ENCODE measurements at places on chromosomes 5 and 9. TPM values are rescaled to one million over a fixed set of nuclear protein-coding genes. Genes with fewer than 3 reads are reported as not detected.

DNA sequence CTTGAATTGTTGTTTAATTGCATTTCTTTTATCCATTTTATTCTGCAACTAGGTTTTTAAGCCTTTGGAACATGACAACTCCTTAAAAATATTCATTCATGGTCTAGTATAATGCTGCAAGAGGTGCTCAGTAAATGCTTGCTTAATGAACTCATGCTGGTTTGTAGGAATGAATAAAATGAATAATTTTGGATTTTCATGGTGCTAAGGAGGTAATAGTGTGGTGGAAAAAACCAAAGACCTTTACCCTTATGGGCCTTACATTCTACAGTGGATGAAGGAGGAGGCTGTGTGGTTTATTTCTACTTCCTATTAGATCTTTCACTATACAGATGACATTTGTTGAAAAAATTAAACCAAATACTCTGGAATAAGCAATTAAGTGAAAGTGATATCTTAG is 43.4 kb downstream of the LRRTM2 start:
- no peak for DNase-seq

DNA sequence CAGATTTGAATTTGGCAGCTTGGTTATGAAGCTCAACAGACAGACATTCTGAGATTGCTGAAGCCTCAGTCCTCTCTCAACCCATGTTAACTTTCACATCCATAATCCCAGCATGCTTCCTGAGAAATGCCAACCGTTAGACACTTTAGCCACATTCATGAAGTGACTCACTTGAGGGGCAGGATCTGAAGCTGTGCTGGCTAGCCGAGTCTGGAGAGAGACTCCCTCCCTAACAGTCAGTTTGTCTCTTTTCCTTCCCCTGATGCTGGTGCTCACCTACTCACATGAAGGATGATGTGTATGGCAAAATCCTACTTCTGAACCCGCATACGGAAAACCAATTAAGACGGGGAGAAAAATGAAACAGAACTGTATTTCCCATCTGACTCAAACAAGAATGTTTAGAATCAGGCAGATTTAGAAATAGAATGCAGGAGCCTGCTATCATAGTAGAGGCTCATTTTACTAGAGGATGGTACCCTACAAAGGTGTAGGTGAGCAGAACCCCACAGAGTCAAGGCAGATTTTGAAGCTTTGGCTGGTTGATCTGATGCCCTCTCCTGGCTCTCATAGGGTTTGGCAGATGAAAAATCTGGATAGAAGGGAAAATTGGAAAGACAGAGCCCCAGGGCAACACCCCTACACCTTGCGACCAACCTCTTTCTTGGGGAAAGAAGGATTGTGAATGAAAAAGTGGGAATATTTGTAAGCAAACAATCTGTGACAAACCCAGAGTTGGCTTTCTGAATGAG is 150.9 kb upstream of the LHFPL2 start:
- no peak for DNase-seq

DNA sequence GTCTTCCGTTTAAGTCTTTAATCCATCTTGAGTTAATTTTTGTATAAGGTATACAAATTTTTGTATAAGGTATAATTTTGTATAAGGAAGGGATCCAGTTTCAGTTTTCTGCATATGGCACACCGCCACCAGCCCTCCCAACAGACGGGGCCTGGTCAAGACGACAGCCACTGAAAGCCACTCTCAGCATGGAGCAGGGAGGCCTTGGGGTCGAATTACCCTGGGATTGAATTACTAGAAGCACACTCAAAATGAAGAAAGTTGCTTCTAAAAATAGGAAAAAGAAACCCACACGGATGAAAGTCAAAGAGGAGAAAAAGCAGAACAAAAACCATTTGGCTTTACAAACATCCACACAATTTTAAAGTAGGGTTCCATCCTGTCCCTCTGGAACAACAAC is 586.2 kb upstream of the ADAMTS16 start:
- no peak for DNase-seq

DNA sequence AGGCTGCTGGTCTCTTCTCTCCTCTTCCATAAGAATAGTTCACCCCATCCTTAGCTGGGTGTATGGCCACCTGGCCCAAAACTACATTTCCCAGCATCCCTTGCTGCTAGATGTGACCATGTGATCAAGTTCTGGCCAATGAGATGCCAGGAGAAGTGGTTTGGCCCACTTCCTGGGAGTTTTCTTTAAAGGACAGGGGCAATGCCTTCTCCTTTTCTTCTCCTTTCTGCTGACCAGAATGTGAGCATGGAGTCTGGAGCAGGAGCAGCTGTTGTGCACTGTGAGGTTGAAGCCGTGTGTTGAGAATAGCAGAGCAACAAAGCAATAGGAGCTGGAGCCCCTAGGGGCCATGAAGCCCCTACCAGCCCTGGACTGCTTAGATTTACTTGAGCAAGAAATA is 36.8 kb downstream of the C9orf50 start:
- no peak for DNase-seq

- peak; percentile 89 for DNase-seq
Measured at GRCh38 chr5:38466424-38467189, 89.8 kb downstream of the LIFR start.

DNA sequence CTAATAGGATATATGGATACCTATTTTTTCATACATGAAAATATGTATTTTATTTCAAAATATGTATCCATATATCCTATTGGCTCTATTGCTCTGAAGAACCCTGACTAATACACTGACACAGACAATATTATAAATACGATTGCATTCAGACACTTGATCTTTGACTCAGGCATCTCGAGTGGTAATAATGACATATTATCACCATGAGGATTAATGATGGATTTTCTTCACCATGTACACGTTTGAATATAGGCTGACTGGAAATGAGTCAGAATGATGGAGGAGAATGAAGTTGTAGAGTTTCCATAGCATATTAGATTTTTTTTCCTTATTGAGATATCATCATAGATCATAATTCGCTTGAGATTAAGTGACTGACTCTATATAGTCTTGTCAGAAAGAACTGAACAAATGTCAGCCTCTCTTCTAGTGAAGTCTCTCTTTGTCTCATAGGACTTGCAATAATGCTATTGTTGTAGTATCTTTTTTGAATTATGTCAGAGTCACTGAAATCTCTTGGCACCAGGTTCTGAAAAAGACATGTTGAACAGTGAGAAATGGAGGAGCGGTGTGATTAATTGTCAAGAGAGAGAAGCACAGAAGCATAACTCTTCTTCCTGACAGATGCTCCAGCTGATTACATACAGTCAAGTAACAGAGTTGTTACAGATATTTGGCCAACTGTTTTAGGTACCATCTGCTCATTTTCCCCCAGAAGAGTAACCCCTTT is 41.4 kb upstream of the SLCO6A1 start:
- DNase-seq = no peak

GRCh38 chr9:109401169-109401989 is 80.5 kb upstream of the EPB41L4B start:
- no peak for DNase-seq

DNA sequence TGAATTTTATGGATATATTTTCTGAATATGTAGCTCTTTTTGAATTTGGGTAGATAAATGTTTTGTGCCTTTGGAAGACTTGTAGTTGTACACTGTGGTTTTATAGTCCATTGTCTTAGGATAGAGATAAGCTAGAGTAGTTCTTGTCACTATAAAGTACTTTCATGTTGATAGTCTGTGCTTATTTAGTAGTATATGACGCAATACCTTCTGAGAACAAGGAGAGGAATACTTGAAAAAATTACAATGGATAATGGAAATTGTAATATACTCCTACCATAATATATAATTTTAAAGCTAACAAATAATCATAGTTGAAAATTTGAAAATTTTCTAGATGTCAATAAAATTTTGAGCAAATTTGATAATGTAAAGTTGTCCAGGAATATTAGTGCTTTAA is 664.0 kb downstream of the TLE4 start:
- DNase-seq = no peak

DNA sequence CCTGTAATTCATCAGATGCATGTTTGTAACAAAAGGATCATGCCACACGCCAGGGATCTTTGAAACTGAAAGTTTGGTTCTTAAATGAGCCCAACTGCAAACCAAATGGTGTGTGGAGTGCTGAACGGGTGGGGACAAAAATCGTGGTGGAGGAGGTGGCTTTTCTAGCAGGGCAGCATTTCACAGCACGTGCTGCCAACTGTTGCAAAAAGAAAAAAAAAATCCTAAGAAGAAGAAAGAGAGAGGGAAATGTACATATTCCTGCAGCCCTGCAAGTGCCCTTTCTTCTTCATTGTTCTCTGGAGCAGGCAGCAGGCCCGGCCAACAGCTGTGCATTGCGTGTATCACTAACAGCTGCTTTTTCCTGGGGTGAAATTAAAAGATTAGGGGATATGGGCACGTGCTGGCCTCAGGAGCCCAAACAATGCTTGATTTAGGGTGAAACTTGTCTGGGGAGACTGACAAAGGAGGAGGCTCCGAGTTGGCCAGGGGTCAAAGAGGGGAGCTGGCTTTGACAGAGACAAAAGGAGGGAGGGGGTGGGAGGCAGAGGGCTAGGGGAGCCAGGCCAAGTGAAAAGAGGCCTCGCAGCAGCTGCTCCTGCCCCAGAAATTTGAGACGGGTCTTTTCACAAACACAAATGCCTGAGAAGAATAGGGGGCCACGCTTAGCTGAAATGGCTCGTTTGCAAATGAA is 73.0 kb downstream of the GADD45G start:
- DNase-seq = no peak

GRCh38 chr5:179378441-179379271 is 33.4 kb upstream of the ADAMTS2 start:
- DNase-seq = no peak

GRCh38 chr5:42581845-42582244 is 158.6 kb downstream of the GHR start:
- DNase-seq = no peak

The CYLC2 gene
- total RNA-seq = not detected

The C8G gene
- 1.1 TPM for total RNA-seq

The PCDHA12 gene
- total RNA-seq = 0.57 TPM

The GDA gene
- not detected for total RNA-seq

The PLCXD3 gene
- total RNA-seq = 13.9 TPM
